Epithelial cell of alveolus of lung (primary cell): ENCODE measurements at places on chromosomes 6 and 20. TPM values are rescaled to one million over a fixed set of nuclear protein-coding genes. Genes with fewer than 3 reads are reported as not detected.

NMBR gene
- not detected in 2 replicates for total RNA-seq

WFDC12 gene
- total RNA-seq, result not detected in 2 replicates

SYCP2 gene
- 0.08 and 0.52 TPM in 2 replicates for total RNA-seq

UBD gene
- total RNA-seq, result 0.13 TPM in 1 of 2 replicates, not detected in the other

IRAK1BP1 gene
- 2.2 and 4.6 TPM in 2 replicates for total RNA-seq

CPXM1 gene
- total RNA-seq, result 3.0 and 11.1 TPM in 2 replicates

GGTLC1 gene
- not detected in 2 replicates for total RNA-seq

IPCEF1 gene
- 0.08 TPM in 1 of 2 replicates, not detected in the other for total RNA-seq

MUC22 gene
- total RNA-seq, result not detected in 2 replicates

C20orf141 gene
- total RNA-seq, result not detected in 2 replicates

CARMIL1 gene
- 3.4 and 7.6 TPM in 2 replicates for total RNA-seq

ZNF217 gene
- 22.5 and 44.2 TPM in 2 replicates for total RNA-seq

SLC25A27 gene
- 1.0 and 7.9 TPM in 2 replicates for total RNA-seq

SUMO4 gene
- total RNA-seq, result 4.8 TPM in 1 of 2 replicates, not detected in the other

CD24 gene
- 6.5 and 32.8 TPM in 2 replicates for total RNA-seq

ZSCAN9 gene
- total RNA-seq, result 10.1 and 10.3 TPM in 2 replicates

ASIP gene
- not detected in 2 replicates for total RNA-seq

TDRD6 gene
- total RNA-seq, result 0.16 TPM in 1 of 2 replicates, not detected in the other

STK38 gene
- 15.8 and 18.4 TPM in 2 replicates for total RNA-seq

TTK gene
- 11.4 and 22.0 TPM in 2 replicates for total RNA-seq

GRM1 gene
- total RNA-seq, result 0.08 TPM in 1 of 2 replicates, not detected in the other
